ENCODE measurements at places on chromosomes 6 and 20. TPM values are rescaled to one million over a fixed set of nuclear protein-coding genes. Genes with fewer than 3 reads are reported as not detected.

The C6orf163 gene
- 1.5 TPM for total RNA-seq

DNA sequence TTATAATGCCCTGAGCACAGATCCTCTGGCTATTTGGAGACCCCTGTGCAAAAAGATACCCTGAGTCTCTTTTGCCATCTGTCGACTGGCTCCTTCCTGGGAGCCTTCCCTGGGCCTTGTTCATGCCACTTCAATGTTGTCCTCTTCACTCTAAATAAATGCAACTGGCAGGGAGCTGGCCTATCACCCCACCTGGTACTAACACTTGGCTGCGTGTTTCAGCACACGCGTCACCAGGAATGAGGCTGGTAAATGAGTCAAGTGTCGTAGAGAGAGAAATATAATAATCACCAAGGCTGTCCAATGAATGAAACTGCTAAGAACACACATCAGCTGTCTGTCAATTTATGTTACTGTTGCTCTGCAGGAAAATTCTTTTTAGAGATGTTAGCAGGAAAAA is 374.6 kb upstream of the JARID2 start:
- no peak for DNase-seq

- no peak for DNase-seq
These were observed 112.9 kb upstream of the BTN3A2 start for GRCh38 chr6:26252077-26252472.

DNA sequence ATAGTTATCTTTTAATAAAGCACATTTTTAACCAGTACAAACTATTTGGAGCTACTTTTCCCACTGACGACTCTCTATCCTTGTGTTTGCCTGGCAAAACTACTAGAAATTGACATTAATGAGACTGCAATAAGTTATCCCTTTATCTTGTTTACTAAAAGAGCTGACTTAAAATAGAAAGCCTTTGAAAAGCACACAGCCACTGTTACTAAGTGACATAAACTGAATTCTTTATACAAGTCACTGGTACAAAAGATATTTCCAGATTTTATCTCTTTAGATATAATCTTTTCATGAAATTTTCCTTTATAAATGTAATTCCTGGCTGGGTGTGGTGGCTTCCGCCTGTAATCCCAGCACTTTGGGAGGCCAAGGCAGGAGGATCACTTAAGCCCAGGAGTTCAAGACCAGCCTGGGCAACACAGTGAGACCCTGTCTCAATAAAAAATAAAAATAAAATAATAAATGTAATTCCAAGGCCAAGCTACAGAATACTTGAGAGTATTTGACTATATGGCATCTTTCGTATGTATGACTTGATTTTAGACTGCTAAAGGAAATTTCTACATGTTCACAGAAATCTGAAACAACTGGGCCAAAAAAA is 9.5 kb downstream of the MBOAT1 start:
- DNase-seq = no peak

DNA sequence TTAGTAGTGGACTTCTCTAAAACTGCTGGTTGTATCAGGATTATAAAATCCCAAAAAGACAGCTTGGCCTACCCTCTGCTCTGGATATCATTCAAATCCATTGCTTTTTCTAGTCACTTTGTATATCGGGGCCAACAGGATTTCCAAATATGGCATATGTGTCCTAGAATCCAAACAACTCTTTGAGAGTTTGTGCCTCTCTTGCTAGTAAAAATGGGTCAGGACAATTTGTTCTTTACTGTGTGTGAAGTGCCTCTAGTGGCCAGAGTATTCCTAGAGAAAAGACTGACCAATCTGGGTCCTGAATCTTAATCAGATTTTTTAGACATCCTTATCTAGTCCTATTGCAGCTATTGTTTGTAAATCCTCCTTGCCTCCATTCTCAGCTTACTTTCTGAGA is 33.5 kb upstream of the MANEA start:
- no peak for DNase-seq

DNA sequence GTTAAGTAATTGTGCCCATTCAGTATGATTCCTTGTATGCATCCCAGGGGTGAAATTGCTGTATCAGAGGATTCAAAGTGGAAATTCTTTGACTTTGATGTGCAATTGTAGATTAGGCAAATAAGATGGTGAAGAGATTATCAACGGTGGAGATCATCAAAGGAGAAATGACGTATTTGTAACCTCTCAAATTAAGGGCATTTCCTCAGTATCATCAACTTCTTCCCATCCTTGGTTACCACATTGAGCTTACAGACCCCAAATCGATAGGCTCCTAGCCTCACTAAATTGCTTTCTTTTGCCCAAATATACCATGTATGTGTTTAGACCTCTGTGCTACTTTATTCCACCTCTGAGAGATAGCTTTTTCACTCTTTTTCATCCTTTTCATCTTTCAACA is 213.1 kb upstream of the ZFP64 start:
- DNase-seq = no peak

DNA sequence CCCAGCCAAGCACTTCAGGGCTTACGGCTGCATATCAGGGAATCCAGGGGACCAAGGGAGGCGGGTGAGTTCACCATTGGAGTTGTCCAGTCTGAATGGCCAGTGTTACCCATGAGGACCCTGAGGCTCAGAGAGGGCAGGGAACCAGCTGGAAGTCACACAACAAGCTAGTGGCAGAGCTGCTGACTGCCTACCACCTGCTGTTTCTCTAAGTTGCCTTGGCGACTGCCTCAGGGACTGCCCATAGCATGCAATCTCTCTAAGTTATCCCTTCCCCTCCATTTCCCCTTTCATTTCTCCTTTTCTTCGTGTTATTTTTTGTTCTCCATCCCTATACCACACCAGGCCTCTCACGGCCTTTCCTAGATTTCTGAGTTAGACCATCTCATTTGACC is 71.8 kb upstream of the SIRPA start:
- DNase-seq = no peak

GRCh38 chr6:143872201-143872600 is 7.9 kb downstream of the ZC2HC1B start:
- peak; percentile 33 for DNase-seq

DNA sequence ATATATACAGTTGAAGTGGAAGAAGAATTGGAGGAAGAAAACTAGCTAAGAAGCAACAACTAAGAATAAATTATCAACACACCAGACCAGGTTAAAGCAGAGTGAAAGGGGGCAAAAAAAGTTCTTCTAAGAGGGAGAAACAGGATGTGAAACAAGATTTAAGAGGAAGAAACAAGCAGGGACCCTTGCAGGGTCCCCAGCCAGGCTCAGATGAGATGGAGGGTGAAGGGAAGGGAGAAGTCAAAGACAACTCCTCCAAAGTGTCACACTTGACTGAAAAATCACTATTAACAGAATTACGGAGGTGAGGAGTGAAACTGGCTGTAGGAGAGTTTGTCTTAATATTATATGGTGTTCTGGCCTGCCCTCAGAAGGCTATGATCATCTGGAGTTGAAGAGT is 65.4 kb downstream of the MTFR2 start:
- DNase-seq = no peak
